ENCODE measurements at places on chromosomes 1 and 21.

DNA sequence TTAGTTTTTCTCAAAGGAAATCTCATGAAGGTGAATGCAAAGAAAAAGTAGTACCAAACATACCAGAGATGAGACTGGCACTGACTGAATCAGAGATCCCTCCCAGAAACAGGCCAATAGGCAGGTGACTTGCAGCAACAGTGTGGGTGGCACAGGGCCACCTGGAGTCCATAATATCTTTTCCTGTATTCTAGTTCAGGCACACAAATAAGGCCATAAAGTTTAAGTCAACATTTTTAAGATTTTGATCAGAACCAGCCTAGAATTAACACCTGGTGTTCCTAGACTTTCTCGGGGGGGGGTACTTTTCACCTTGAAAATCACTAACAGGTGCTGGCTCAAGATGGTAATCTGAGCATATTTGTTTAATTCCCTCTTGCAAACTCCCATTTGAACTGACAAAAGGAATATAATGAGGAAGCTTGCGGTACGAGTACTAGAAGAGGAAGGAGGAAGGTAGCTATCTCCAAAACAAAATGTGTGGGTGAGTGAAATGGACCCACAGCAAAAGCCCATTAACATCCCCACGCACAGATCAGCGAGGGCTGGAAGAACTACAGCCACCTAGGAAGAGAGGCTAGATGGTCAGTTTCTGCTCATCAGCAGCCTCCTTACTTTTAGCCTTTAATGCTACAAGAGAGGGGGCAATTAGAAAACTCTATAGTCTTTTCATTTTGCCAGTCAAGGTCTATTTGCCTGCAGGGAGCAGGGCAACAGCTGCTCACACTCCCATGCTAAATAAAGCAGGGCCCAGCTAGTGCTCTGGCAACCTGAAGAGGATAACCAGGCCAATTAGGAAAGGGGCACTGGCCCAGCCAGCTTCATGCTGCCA is 18.9 kb downstream of the SDE2 start:
- no peak for DNase-seq

GRCh38 chr1:164576291-164577271 is 17.6 kb downstream of the PBX1 start:
- DNase-seq, result no peak

DNA sequence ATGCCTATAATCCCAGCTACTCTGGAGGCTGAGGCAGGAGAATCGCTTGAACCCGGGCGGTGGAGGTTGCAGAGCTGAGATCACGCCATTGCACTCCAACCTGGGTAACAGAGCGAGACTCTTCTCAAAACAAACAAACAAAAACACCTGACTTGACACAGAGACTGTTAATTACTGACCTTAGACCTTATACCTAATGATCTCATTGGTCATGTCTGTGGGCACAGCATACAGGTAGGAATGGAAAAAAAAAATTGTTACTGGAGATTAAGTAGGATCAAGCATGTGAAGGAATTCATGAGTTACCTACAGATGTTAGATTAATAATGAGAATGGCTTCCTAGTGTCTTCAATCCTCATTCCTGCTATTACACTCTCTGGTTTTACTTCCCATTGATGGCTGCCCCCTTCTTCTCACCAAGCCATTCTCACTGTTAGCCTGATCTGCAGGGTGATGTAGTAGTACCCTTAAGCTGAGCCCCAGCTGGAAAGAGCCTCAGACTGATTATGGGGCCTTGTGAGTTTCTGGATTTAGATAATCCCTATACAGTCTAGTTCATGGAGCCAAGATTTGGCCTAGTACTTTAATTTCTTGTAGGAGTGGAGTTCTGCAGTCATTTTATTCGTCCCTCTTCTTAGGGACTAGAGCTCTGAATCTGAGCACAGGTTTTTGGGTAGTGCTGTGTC is 8.8 kb downstream of the TBCE start:
- DNase-seq, result no peak

- no peak for DNase-seq
Measured at GRCh38 chr1:22796642-22797041, 86.0 kb downstream of the EPHB2 start.

DNA sequence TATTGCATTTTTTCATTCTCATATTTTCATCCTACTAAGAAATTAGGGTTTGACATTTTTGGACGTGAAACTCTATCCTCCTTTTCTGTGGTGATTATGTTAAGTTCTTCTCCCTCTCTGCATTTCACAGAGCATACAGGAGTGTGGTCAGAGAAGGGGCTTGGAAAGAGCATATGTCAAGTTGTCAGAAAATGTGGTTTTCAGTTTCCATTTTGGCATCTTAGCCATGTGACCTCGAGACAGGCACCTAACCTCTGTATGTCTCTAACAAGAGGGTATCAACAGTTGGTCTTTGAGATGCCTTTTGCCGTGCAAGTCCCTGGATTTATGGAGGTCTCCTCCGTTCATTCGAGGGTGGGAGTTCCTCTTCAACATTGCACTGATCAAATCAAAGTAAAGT is 140.7 kb downstream of the CYYR1 start:
- no peak for DNase-seq

- DNase-seq, result no peak
Measured at GRCh38 chr1:25206201-25206600, 26.1 kb downstream of the SYF2 start.

DNA sequence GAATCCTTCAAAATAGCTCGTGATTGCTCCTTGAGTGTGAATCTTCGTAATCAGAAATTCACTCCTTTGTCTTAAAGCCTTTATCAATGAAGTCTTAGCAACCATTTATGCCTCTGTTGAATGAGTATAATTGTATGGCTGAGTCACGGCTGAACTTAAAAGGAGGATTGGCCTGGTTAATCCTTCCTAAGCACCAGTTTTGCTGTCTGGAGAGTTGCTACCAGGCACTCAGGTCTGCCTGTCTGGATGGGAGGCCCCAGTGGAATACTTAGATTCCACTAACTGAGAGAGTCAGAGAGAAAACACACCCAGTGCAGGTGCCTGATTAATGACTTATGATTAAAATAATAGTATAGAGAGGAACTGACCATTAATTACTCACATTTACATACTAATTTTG is 7.6 kb upstream of the HHAT start:
- DNase-seq, result no peak
